ENCODE measurements at places on chromosomes 6 and 20.

DNA sequence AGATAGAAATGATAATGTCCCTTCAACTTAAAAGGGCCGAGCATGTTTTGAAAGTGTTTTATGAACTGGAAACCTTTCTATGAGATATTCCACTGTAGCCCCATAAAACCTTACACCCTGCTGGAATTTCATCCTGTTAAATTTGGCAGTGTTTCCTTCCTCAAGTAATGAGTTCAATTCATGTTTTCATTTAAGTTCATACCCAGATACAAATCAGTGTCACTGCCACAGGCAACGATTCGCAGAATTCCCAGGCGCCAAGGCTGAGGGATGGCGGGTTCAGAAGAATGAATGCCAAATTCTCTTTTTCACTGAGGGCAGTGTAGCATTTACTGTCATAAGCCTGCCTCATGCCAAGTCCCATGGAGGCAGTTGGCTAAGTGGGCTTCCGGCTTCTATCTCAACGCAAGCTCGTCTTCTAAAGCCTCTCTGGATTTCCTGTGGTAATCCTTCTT lies 511.8 kb upstream of the ID4 start:
- no peak for DNase-seq

DNA sequence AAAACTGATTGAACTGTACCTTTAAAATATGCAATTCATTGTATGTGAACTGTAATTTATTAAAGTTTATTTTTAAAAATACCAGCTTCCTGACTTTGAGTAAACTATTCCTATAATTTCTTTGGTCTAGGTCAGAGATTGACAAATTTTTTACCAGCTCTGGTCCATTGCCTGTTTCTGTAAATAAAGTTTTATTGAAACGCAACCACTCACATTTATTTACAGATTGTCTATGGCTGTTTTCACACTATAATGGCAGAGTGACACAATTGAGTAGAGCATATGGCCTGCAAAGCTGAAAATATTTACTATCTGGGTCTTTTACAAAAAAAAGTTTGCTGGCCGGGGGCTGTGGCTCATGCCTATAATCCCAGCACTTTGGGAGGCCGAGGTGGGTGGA lies 33.0 kb upstream of the NFATC2 start:
- DNase-seq, result no peak

DNA sequence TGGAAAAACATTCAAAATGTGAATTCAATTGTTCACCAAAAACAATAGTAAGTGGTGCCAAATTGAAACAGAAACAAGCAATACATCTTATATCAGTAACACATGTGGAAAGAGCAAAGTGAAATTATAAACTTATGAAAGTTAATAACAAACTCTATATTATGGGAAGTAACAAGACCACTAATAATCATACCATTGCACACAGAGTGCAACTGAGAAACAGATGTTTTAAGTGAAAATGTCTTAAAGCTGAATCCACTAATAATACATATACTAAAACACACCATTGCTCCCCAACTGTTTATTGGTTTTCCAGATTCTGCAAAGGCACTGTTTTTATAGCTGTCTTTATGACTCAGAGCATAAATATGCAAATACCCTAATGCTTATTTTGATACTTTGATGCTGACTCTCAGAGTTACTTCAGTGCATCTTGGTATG lies 292.3 kb downstream of the RFPL4B start:
- DNase-seq, result peak; percentile 69

GRCh38 chr6:44678252-44678935 lies 290.9 kb downstream of the CDC5L start:
- no peak for DNase-seq

DNA sequence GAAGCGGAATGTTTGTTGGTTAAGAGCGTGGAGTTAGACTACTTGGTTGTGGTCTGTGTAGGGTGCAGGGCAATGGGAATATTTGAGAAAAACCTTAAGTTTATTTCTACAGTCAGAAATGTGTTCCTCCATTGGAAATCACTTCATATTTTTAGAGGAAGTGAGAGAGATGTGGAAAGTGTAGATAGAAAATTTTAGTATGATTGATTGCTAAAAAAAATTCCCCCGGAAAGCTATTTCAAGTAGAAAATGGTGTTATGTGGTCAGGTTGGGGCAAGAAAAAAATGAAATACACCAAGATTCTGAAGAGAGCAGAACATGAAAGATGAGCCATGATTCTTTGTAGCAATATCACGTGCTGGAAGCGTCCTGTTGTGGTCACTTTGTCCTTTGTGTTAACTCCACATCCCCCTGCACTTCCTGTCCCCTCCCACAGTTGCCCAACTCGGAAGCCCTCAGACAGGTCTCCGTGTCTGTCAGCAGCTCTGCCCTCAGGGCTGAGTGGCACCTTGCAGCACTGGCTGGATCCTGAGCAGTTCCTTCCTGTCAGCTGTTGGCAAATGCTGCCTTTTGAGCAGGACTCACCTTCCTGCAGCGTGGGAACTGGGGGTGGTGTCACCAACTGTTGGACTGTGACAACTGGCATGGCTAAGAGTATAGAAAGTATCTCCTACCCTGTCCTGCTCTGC lies 137.5 kb upstream of the SLC24A3 start:
- DNase-seq, result no peak

DNA sequence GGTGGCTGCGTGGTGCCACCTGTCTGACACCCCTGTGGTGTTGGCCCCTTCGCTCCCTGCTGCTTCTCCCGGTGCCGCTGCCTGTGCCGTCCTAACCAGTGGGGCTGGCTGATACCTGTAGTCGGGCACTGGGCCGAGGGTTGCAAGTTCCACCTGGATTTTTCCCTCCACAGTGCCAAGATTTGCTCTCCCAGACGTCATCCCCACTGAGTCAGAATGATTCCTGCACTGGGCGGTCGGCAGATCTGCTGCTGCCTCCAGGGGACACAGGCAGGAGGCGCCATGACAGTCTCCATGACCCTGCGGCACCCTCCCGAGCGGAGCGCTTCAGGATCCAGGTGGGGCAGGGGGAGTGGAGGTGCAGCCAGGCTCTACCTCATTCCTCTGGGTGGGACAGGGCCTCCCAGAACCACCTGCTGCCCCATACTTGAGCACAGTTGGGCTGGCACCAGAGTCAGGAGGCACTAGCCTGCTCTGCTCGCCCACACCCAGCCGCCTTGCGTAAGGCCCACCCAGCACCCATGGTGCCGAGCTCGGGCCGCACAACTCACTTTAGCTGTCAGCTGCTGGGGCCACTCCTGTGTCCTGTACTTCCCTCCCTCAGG lies 60.2 kb downstream of the TCP11 start:
- DNase-seq, result no peak

- no peak for DNase-seq
These were observed 35.6 kb upstream of the SLCO4A1 start for GRCh38 chr20:62606551-62607201.

GRCh38 chr20:19070681-19071445 lies 141.6 kb upstream of the SLC24A3 start:
- DNase-seq, result no peak

DNA sequence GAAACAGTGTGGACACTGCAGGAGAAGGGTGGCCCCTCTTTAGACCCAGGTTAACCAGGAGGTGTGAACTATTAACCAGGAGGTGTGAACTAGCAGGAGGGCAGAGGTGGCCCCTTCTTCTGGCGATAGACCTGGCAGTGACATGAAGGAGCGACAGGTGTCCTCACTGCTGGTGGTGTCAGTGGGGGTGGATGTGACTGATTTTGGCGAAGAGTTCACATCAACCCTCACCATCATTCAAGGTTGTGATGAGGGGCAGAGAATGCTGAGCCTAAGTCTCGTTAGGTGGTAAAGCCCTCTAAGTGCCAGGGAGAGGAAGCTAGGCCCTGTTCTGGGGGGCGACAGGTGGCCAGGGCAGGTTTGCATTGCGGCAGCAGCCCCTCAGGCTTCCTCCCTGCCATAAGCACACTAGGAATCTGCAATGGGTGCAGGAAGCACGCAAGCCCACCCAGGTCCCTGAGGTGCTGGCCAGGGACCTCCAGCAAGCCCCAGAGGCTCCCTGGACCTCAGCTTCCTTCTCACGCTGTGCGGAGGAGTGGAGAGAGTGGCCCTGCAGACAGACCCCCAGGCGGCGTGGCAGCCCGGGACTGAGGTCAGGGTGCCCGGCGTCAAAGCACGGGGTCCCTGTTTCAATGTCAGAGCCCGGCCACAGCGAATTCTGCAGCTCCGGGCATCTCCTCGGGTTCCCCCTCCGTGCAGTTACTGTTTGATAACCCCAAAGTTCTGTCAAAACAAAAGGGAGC lies 13.7 kb downstream of the NPEPL1 start:
- DNase-seq, result no peak

- peak; percentile 81 for DNase-seq
These were observed 72.5 kb downstream of the ATP9A start for GRCh38 chr20:51695574-51696303.

DNA sequence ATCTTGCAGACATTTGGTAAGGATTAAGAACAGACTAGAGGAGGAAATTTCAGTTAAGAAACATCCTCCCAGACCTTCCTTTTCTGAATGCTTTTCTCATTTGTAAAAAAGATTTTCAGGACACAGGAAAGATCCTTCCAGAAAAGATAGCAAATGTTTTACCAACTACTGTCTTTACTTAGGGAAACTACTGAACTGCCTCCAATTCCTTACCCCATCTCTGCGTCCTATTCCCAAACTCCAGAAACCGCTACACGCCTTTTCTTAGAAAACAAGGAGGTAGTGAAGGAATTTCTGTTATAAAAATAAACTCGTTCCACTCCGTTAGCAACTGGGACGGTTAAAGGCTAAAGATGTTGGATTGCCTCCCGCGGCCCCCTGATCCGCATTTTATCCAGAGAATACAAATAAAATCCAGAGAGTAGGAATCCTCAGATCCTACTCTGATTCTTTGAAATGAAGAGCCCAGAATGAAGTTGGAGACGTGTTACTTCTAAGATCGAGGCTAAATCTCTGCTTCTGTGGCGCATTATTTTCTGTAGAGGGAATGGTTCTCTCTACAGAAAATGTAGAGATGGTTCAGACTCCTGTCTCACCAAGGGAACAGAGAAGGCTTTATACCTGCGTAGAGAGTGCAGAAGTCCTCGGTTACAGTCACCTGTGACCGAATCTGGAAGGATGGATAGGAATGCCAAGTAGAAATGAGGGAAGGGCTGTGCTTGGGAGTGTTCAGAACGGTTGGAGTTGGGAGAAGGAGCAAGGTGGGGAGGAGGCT lies 133.0 kb downstream of the GPX5 start:
- DNase-seq, result no peak

GRCh38 chr6:80341330-80341729 lies 234.9 kb downstream of the BCKDHB start:
- DNase-seq, result peak; percentile 73

- no peak for DNase-seq
These were observed 50.6 kb upstream of the NELFCD start for GRCh38 chr20:58930496-58930895.

- DNase-seq, result no peak
These were observed 27.2 kb upstream of the PREX1 start for GRCh38 chr20:48855046-48855445.

- DNase-seq, result no peak
These were observed 335.8 kb downstream of the PACRG start for GRCh38 chr6:163063561-163063960.

DNA sequence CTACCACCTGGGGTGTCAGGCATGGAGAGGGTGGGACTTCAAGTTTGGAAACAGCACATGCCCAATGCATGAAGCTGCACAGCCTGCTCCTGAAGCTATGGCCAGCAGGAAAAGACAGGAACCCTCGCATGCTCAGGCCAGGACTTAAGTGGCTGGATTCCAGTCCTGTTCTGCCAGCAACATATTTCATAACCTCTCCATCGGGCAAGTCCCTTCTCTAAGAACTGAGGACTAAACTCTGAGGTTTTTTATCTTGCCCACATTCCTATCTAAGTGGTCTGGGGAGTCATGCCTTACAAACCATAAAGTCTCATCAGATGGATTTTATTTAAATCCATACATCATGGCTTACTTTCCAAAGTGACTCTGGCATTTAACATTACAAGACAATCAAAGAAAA lies 27.5 kb upstream of the AGPAT4 start:
- DNase-seq, result peak; percentile 82

GRCh38 chr6:160102399-160102798 lies 19.2 kb upstream of the SLC22A1 start:
- DNase-seq, result no peak

DNA sequence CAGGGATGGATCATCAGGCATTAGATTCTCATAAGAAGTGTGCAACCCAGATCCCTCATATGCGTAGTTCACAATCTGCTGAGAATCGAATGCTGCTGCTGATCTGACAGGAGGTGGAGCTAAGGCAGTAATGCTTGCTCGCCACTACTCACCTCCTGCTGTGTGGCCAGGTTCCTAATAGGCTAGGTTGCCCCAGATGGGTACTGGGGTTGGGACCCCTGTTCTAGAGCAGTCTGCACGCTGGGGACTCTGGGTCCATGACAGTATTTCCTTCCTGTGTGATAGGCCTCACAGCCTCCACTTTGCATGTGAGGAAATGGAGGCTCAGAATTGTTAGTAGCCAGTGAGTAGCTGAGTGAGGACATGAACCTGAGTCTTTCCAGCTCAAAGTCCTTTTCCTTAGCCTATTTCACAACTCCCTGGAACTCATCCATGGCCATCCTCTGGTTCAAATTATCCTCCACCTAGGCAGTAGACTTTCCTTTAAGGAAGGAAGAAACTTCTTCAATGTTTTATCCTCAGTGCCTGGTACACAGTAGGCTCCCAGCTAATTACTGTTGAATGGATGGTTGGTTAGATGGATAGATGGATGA lies 117.2 kb downstream of the SYCP2 start:
- DNase-seq, result no peak

GRCh38 chr6:26187981-26188635 lies 100.9 kb downstream of the HFE start:
- DNase-seq, result no peak

DNA sequence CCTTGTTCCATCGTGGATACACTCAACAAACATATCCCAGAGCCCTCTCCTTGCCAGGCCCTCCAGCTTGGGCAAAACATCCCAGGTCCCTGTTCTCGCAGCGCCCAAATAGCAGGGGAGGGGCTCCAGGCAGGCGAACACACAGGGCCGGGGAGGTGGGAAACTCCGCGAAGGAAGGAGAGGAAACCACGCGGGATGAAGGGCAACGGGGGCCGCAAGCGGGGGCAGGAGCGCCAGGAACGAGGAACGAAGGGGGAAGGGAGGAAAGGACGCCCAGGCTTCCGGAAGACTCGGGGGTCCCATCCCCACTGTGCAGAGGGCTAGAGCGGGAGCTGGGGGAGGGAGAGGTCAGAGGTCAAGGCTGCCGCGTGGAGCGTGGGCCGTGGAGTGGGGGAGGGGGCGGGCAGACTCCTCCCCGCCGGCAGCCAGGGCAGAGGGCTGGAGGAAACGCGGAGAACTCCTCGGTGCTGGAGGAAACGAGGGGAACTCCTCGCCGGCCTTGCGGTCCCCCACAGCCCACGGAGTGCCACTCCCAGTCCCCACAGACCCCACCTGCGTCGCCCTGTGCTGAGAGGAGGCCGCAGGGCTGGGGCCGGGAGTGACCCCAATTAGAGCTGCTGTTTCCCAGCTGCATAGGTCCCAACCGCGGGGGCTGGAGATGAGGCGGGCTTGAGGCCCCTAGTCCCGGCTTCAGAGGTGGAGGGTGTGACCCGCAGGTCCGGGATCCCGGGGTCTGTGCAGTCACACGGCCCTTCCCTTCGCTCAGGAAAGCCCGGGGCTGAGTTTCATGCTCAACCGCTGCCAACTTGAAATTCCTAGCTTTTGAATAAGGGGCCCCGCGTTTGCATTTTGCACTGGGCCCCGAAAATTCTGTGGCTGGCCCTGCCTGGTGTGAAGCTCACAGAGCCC lies 1.2 kb upstream of the RBM38 start:
- no peak for DNase-seq

All from astrocyte (in vitro differentiated cells and primary cell).